ENCODE measurements at places on chromosomes 11 and 22.

- no peak for DNase-seq
Observed at GRCh38 chr11:9094420-9094819, 3.0 kb upstream of the SCUBE2 start.

GRCh38 chr11:43631732-43632131 is 48.8 kb upstream of the HSD17B12 start:
- DNase-seq, result no peak

DNA sequence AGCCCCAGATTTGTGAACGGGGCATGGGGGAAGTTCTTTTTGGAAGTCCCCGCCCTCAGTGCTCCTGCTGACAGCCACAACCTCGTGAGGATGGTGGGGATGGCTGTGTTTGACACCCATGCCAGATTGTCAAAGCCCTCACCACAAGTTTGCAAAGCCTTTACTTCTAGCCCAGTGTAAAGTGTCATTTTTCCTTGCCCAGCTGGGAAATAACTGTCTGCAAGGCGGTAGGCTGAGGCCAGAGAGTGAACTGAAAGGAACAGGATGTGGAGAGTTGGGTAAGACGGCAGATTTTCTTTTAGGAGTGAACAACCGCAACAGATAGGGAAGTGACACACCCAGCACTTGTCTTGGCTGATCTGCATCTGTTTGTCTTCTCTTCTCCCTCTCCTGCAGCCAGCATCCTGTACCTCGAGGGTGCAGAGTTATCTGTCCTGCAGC is 13.6 kb downstream of the IL17RA start:
- no peak for DNase-seq

DNA sequence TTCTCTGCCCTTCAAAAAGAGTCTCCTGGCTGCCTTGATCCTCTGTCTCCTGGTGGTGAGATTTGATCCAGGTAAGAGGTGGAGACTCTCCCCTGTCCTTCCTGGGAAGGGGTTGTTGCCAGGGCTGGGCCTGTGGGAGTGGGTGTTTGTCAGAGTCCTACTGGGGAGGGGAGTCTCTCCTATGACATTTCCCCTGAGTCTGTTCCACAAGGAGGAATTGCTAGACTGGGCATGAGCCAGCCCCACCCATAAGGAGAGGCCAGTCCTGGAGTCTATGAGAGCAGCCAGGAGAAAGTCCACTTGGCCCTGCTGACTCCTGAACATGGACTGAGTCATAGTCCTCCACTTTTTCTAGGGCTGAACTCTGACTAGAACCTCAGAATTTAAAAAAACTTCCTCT is 7.4 kb downstream of the PEX26 start:
- DNase-seq, result no peak

DNA sequence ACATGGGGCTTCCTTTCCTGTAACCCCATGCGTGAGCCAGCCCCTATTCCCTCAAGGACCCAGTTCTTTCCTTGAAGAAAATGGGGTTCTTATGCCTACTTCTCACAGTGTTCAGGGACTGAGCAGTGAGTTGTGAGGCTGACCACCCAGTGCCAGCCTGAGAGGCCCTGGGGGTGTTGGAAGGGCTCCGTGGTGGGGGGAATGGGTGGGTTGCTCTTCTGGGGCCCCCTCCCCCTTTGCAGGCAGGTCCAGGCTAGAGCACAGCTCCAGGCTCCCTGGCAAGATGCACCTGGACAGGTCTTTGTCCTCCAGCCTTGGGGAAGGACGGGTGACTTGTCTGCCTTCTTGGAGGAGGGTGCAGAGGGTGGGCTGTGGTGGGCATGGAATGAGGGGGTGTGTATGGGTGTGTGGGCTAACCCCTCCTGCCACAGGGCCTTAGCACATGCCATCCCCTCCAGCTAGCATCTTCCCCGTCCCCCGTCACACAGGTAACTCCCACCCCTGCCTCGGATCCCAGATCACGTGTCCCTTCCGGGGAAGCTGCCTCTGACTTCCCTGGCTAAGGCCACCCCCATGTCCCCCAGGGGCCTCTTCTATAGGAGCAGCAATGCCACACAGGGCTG is 64.6 kb downstream of the MYEOV start:
- no peak for DNase-seq
